ENCODE measurements at places on chromosomes 2 and 18.

DNA sequence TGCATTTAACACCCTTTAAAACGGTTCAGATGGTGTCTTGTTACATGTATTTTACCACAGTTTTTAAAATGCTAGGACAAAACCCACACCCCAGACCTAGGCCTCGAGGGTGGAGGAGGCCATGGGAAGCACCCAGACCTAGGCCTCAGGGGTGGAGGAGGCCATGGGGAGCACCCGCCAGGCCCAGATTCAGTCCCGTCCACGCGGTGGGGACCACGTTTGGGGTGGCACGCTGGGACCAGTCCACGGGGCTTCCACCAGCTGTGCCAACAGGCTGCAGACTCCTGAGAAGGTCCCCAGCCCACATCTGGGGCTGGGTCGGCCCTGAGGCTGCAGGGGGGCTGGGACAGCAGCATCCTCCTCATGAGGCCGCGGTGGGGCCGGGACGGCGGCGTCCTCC, 63.4 kb downstream of the SLC66A2 start:
- DNase-seq: no peak

- peak; percentile 48 for DNase-seq
Observed at GRCh38 chr2:178194600-178195389, 483 bp downstream of the OSBPL6 start.

- DNase-seq: no peak
Observed at GRCh38 chr2:128799284-128799552, 480.6 kb upstream of the HS6ST1 start.

- no peak for DNase-seq
Observed at GRCh38 chr2:46179037-46179621, 118.1 kb upstream of the EPAS1 start.

GRCh38 chr18:8911408-8912340, 190.8 kb upstream of the NDUFV2 start:
- DNase-seq: no peak

DNA sequence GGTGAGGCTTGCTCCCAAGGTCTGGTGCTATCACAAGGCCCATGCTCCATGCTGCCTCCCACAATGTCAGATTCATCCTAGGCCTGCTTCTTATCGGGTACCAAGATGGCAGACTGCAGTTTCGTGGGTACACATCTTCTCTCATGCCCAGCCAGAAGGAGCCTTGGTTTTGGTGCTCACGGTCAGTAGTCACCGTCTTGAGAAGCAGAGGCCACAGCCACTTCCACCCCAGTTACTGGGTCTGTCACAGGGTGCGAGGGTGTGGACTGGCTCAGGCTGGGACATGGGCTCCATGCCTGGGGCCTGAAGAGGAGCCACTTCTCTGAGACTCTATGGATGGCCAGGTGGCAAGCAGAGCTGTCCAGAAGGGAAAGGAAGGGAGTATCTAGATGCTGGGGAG, 178.8 kb upstream of the HS6ST1 start:
- no peak for DNase-seq

DNA sequence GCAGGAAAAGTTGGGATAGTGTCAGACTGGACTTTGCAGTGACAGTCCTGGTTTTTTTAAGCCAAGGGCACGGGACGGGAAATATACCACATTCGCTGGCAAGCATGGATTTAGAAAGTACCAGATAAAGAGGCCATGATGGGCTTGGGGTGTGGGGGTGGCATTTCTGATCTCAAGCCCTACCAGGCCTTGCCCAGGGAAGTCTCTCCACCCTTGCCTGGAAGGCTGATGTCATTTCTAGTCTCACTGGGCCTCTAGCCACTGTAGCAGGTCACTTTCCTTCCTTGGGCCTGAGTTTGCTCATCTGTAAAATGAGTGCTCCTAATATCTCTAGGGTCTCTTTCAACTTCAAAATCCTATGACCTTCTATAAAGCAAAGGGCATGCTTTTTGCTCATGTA, 1.8 kb downstream of the ZBTB7C start:
- DNase-seq: no peak

Measured in Calu3 (cell line).